ENCODE measurements at places on chromosomes 5 and 9. TPM values are rescaled to one million over a fixed set of nuclear protein-coding genes. Genes with fewer than 3 reads are reported as not detected.
A peak's percentile ranks its signal among the peaks of the same experiment; 100 is the strongest.

Gene CDKN2B-AS1
- 2.0 TPM for total RNA-seq

- no peaks in the 10 kb centered on the region for H3K36me3 ChIP-seq
- peak; percentile 86 for DNase-seq
- H3K27me3 ChIP-seq: no peaks in the 10 kb centered on the region
Measured at GRCh38 chr5:137888863-137889759, at the start of gene PKD2L2. Gene PKD2L2 (plus strand): TSS chr5:137889457. CDS start chr5:137889492, 35 bp downstream.

DNA sequence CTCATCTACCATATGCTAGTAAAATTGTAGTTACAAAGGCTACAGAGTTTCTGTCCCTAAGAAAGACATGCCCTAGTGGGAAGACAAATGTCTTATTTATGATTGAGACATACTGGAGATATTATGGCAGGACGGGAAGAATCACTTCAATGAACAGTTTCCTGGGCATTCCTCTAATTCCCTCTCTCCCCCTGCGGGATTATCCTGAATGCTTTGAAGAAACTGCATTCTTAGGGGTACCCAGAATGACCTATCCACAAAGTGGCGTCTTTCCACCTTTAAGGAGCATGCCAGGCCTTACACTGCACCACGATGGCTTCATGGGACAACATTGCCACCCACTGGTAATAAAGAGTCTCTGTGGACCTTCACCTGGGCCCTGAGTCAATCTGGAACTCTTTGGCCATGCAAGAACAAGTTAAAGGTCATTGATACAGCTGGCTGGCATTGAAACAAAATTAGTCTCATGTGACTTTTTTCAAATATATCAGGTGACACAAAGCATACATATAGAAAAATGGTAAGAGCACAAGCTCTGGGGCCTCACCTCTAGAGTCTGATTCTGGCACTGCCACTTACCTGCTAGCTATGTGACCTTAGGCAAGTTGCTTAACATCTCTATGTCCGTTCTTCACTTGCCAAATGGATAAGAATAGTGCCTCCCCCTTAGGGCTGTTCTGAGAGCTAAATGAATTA is 32.0 kb downstream of the ANKRD55 start:
- H3K27ac ChIP-seq: no peak overlapping the region
- no peaks in the 10 kb centered on the region for H3K36me3 ChIP-seq
- peak; percentile 71 for DNase-seq
- H3K4me3 ChIP-seq: no peak overlapping the region

DNA sequence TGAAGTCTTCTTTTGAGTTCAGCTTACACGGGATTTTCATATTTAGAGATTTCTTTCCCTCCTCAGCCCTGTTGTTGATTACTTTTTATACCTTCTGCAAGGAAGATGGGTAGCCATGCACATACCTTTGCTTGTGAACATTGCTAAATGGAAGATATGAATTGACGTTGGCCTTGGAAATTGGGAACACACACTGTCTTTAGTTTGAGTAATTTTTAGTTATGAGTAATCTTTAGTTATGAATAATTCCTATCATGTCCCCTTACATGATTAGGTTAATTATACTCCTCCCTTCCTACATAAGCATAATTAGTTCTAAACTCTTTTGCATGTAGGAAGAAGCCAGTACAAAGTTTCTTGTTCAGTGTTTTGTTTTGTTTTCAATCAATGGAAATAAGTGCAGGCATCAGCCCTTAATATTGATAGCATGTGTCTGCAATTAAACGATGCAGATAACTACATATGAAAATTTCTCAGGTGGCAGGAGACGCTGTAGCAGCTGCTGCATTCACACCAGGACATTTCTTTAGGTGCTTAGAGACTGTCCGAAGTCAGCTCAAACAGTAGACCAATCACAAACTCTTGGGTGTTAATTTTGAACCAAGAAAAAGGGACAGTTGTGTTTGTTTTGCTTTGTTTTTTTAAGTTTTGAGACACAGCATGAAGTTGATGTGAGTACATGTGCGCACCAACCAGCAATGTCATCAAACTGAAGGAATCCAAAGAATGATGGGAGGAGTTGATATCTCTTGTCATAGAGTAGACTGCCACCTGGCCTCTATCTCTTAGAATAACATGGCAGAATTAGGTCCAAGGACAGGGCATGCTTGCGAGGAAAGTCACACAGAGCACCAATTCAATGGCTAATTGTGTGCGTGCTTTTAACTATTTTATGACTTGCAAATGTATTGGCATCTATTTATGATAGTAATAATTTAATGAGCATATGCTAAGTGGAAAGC is 51.4 kb downstream of the SMARCA2 start:
- no peak for DNase-seq
- H3K27ac ChIP-seq: no peak overlapping the region
- no peaks in the 10 kb centered on the region for H3K36me3 ChIP-seq
- no peaks in the 10 kb centered on the region for H3K27me3 ChIP-seq

DNA sequence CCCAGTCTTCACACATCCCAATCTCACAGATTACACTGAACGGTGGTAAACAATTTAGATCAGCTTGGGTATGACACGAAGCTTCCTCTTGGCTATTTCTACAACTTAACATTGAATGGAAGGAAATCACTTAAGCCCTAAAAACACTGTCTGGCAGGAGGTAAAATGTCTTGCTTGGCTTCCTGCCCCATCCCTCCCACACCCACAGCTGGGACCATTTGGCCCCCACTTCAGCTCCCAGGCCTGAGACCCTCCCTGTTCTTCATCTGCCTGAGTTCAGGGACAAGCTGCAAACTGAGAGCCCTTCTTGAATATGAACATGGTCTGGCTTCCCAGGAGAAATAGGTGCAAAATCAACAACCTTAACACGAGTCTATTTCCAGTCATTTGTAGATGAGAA is 3.4 kb upstream of the COL15A1 start:
- DNase-seq: no peak
- H3K27me3 ChIP-seq: peaks cover 56% of the 10 kb centered on the region
- no peaks in the 10 kb centered on the region for H3K4me1 ChIP-seq
- H3K27ac ChIP-seq: no peak overlapping the region

DNA sequence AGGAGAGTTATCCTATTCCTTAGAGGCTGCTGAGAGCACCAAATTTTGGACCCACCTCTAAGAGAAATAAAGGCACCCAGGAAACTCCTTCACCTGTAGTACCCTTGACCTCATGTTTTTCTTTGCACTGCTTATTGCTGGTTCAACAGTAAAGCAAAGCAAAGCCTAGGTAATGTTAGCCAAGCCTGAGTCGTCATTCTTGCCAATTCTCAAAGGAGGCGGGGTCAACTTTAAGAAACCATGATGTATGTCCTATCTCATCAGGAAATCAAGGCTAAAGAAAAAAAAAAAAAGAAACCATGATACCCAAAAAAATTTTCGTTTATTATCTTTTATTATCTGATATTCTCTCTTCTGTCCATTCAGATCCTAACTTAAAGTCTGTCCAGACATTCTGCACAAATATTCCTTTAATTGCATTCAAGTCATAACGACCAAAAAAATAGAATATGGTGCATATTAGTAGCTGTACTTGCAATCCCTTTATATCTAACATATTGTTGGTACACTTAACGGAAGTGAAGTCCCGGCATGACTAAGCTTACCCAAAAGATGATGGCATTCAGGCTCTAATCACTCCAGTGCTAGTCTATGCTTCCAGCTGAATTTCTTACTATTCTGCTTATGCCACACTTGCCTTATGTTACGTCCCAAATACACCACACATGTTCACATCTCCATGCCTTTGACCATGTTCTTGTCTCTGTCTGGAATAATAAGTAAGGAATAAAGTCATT is 1.8 kb downstream of the AUH start:
- H3K27ac ChIP-seq: no peak overlapping the region
- peak; percentile 14 for DNase-seq
- H3K4me3 ChIP-seq: peak overlapping the region; percentile 85

Gene DMRT3
- total RNA-seq: not detected

DNA sequence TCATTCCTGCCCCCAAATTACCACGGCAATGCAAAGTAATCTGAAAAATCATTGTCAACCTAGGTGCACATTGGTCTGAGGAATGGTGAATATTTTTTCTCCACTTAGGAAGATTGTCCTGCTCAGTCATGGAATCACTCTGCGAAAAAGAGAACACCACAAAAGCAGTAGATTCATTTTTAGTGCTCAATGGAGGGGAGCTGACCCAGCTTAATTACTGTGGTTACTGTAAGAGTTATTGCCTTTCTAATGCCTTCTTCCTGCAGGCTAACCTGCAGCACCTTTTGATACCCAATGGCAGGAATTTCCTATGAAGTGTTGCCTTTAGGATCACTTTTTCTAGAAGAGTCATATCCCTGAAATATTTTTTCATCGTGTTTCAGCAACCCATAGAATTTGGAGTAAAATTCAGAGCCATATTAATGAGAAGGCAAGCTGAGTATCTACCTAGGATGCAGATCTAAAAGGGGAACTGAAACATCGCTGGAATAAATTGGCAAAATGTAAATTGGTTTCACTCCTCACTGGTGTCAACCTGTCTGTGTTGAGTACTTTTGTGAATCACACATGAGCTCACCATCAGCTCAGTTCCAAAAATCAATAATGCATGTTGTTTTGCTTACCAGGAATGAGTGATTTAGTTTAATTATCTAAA is 464.5 kb downstream of the CSNK1G3 start:
- H3K4me1 ChIP-seq: no peaks in the 10 kb centered on the region
- H3K36me3 ChIP-seq: no peaks in the 10 kb centered on the region
- no peak overlapping the region for H3K27ac ChIP-seq
- DNase-seq: no peak
- H3K4me3 ChIP-seq: no peak overlapping the region

Gene UGT3A2
- not detected for total RNA-seq

DNA sequence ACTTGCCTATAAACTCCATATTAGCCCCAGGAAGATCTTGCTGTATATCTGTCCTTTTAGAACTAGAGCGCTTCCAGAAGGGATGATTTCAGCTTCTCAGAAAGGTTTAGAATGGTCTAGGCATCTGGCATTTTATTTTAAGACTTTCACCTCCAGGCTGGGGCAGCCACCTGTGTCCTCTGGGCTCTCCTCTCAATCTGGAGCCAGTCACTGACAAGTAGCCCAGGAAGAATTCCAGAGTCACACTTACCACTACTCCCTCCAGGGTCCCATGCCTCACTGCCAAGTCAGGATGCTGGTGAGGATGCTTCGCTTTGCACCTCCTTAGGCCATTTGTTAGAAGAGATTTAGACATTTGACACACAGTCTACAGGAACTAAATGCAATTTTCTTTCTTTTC is 20.8 kb downstream of the B4GALT1 start:
- H3K4me3 ChIP-seq: no peak overlapping the region
- H3K27ac ChIP-seq: no peak overlapping the region
- H3K36me3 ChIP-seq: no peaks in the 10 kb centered on the region

Gene ADAMTS2
- not detected for total RNA-seq

Gene SEMA5A
- total RNA-seq: 4.4 TPM

DNA sequence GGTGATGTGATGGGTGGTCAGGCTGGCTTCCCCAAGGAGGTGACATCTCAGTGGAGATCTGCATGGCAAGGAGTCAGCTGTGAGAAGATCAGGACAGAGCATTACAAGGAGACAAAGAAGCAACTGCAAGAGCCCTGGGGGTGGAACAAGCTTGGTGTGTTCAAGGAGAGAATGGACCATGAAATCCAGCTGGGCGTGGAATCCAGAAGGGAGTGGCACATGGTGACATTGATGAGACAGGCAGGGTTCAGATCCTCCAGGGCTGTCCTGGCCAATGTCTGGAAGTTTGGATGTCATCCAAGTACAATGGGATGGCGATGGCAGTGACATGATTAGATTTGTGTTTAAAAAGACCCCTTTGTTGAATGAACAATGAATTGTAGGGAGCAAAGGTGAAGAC is 175.6 kb downstream of the MACROH2A1 start:
- DNase-seq: no peak
- H3K4me1 ChIP-seq: peaks cover 15% of the 10 kb centered on the region

Gene COL15A1
- total RNA-seq: 0.04 TPM

DNA sequence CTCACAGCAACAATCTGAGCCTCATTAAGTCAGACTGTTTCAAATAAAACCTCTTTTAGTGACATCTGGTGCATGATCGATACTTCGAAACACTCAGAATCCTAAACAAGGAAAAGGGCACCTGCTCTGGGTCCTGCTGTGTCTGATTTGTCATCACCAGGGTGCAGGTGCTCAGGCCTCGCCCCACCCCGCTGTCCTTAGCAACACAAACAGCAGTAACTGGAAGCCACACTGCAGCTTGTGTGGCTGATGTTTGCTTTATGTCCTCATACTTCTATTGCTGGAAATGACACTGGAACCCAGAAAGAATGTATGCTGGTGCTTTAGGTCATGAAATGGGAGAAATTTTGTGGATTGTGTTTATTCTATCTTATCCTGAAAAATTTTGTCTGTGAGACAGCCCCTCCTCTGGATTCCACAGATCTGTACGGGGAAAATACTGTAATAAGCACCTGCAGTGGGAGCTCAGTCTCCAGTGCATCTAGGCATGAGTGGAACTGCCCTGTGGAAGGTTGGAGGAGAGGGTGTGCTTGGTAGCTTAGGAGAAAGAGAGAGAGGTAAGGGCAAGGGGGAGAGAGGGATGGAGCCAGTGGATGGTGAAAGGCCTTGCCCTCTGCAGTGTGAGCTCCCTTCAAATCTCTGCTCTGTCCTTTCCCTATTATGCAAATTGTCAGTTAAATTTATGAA is 284.2 kb downstream of the SMARCA2 start:
- H3K27ac ChIP-seq: no peak overlapping the region
- no peak overlapping the region for H3K4me3 ChIP-seq
- peak; percentile 10 for DNase-seq

DNA sequence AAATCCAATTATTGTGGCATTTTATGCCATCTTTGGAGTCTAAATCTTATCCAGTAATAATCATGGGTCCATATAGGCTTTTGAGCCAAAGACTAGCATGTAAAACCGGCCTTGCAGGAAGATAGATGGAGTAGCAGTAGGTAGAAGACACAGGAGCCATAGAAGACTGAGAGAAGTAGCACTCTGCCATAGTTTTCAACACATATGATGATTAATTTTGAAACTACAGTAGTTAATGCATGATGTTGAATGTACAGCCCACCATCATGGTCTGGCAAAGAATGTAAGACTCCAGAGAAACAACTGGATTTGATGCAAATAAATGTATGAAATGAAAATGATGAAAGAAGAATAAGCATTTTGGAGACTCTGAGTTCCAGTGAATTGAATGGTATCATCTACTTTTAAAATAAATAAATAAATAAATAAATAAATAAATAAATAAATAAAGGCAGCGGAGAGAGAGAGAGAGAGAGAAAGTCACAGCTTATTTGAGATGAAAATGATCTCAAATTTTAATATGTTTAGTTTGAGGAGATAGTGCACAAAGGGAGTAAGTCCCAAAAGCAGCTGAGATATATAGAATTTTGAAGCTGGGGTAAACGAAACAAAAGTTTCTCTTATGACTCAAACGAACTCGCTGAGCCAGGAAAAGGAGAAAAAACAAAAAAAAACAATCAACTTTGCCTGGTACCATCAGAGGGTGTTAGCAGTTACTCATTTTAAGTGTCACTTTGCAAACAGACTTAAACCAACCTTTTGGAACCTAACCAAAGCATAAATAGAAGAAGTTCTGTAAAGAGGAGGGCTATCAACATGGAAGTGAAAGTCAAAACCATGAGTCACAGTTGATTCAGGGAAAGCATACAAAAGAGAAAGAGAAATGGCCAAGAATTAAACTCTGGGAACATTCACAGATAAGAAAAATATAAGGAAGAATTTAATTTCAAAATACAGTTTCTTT is 388.7 kb downstream of the CETN3 start:
- peak overlapping the region; percentile 55 for H3K4me3 ChIP-seq
- H3K27ac ChIP-seq: peak overlapping the region; percentile 97
- H3K36me3 ChIP-seq: no peaks in the 10 kb centered on the region
